NCI-H226 (cell line): ENCODE measurements at places on chromosomes 1 and 21.
A peak's percentile ranks its signal among the peaks of the same experiment; 100 is the strongest.

DNA sequence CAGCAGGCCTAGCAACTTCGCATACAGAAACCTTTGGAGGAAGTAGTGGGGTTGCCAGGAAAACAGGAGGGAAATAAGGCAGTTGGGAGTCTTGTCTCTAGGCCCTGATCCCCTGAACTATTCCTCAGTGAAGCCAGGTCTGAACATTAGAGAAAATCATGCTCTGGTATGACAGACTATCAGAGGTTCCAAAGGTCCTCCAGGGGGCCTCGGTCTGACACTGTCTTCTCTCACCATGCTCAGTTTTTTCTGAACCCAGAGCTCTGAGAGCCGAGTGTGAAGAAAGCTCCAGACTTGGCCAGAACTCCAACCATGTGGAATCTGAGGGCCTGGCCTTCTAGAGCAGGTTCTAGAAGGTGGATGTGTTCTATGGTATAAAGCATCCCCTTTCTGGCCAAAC, 4.0 kb downstream of the TOMM40L start:
- DNase-seq = no peak

- DNase-seq = no peak
These were observed 474.4 kb upstream of the NR5A2 start for GRCh38 chr1:199553104-199553503.

DNA sequence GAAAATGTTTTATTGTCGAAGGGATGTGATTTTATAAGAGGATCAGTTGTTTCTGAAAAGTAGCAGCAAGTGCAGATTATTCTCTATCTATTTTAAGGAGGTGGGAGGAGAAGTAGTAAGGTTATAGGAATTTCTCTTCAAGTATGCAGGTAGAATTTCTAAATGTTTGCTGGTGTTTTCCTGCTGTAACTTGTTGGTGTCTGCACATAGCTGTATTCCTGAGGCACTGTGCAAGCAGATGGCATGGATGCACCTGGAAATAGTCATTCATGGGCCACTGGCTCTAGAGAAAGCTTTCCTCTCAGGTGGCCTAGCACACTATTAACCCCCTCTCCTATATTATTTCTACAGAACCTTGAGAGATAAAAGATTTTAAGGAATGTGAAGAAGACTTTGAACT, 30.3 kb upstream of the PODN start:
- DNase-seq = no peak

- no peak for DNase-seq
These were observed 20.4 kb downstream of the DENND2D start for GRCh38 chr1:111179968-111180533.

DNA sequence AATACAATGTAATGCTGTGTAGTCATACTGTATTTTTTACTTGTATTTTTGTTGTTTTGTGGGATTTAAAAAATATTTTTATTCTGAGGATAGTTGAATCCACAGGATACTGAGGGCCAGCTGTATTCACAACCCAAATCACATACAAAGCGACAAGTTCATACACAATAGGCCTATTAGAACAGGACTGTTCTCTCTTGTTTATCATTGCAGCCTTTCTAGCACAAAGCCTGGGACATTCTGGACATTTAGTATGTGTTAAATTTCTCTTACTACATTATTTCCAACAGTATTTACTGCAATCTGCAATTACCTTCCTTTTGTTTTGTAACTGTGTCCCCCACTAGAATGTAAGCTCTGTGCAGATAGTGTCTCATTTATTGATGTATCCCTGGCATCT, 65.4 kb downstream of the SLC35A3 start:
- no peak for DNase-seq

GRCh38 chr1:52186449-52186848, 44.6 kb downstream of the ZFYVE9 start:
- DNase-seq = no peak

GRCh38 chr1:99347041-99347684, 82.9 kb downstream of the PLPPR4 start:
- DNase-seq = no peak

GRCh38 chr1:209787551-209787950, 3.2 kb upstream of the C1orf74 start:
- no peak for DNase-seq

DNA sequence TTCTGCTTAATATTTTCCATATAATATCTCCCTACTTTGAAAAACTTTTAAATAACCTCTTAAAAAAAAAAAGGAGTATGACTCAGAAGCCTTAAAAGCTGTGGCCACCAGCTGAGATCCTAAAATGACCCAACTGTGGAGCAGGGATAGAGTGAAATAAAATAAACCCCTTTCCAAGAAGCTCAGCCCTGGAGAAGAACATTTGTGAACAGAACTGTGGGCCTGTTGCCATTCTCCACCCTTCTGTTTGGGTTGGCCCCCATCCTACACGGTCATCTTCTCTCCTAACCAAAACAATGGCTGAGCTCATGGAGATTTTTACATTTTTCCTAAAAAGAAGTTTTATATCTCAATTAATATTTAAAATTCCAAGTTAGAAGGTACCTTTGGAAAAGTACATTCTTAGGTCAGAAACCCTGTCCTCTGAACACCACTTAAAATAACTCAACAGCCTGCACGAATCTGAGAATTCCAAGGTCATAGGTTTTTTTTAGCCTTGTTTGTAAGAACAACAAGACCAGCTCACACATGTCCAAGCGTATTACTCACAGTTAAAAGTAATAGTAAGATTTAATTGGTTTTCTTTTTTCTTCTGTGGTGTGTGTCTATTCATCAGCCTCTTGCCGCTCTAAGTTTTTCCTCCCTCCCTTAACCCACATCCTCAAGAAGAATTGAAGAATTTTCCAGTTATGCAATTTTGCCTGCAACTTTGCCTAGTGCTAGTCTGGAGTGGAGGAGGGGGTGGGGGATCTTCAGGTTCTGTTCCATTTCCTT, 107.7 kb upstream of the ERRFI1 start:
- DNase-seq = peak; percentile 84

- peak; percentile 71 for DNase-seq
These were observed 39.6 kb upstream of the TRABD2B start for GRCh38 chr1:48036710-48037355.

GRCh38 chr1:206953126-206953525, 6.9 kb upstream of the PIGR start:
- no peak for DNase-seq

DNA sequence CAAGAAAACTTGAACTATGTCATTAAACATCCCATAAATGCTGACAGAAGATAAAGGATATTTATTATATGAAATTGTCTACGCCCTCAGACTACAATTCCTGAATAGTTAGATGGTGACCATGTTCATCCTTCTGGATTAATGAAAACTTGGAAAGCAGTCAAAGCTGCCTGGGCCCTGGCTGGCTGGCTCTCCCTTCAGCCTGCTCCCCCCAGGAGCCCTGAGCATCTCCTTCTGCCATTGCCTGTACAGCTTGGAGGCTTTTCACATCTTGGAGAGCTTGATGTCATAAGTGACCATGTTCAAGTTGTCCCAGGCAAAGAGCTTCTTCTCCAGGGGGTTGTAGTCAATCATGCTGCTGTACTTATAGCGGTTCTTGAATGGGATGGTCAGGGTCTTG, 13.6 kb downstream of the MYOCOS start:
- no peak for DNase-seq

DNA sequence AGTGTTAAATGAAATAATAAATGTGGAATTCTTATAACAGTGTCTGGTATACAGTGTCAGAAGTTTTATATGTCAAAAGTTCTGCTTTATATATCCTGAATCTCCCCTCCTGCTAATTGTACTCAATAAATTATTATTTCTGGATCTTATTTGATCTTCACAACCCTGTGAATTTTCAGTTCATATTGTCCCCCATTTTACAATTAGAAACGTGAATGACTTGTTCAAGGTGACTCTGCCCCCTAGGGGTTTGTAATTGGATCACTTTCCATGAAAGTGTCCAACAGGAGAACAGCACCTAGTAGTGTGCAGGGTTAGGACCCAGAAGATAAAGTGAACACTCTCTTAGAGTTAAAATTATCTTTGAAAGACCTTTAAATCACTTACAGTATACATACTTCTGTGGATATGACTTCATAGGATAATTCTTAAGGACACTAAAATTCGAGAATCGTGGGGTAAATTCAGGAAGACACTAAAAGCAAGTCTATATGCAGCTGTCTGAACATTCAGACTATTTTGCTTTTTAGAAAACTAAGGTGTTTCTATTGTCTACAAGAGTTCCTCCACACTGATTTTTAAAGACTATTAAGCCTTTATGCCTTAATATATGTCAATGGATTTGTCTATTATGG, 4.5 kb upstream of the DDR2 start:
- no peak for DNase-seq

GRCh38 chr1:181637998-181638397, 154.7 kb downstream of the CACNA1E start:
- no peak for DNase-seq

DNA sequence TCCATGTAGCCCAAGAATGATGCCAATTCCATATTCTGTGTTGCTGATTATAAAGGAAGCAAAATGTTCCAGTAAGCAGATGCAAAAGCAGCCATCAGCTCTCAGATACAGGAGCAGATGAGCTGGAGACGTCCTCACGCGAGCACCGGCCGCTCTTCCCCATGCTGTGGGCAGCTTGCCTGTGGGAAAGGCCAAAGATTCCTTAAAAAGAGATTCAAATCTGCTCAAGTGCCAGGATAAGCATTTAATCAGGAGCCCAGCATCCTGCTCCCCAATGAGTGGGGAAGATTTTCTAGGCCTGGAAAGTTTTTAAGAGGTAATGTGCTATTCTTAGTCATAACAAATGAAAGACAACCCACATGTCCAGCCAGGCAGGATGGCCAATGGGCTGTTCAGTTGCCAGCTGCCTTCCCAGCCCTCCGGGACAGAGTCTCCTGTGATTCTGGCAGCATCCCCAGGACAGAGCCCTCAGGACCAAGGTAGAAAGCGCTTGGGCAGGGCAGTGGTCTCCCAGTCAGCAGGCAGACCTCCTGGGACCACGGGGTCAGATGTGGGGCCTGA, 108.2 kb upstream of the TMPRSS2 start:
- peak; percentile 84 for DNase-seq

DNA sequence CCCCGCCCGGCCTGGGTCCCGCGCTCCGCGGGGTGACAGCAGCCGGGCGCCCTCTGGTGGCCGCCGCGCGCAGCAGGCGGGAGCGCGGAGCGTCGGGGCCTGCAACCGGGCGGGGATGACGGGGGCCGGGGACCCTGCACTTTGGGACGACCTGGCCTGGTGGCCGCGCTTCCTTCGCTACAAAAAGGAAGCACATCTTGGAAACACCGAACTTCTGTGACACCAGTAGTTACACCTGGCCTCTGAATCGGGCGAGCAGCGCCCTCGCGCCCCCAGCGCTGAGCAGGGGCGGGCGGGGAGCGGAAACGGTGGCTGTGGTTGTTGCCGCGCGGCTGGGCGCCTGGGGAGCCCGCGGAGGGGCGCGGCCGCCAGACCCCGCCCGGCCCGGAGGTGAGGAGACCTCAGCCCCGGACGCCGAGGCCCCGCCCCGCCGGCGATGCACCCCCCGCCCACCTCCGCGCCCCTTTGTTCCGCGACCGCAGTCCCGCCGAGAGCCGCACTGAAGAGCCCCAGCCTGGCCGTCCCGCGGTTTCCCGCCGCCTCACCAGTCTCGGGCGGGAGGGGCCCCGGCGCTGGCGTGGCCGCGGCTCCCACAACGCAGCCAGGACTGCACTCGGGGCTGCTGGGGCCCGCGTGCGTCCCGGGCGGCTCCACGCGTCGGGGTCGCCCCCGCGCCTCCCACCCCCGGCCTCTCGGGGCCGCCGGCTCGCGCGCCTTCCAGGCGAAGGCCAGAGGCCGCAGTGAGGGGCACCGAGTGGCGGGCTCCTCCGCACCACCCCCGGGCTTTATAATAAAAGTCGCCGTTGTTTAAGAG, 59.3 kb downstream of the H3-3A start:
- no peak for DNase-seq

GRCh38 chr1:208781391-208782045, 537.3 kb upstream of the PLXNA2 start:
- no peak for DNase-seq

DNA sequence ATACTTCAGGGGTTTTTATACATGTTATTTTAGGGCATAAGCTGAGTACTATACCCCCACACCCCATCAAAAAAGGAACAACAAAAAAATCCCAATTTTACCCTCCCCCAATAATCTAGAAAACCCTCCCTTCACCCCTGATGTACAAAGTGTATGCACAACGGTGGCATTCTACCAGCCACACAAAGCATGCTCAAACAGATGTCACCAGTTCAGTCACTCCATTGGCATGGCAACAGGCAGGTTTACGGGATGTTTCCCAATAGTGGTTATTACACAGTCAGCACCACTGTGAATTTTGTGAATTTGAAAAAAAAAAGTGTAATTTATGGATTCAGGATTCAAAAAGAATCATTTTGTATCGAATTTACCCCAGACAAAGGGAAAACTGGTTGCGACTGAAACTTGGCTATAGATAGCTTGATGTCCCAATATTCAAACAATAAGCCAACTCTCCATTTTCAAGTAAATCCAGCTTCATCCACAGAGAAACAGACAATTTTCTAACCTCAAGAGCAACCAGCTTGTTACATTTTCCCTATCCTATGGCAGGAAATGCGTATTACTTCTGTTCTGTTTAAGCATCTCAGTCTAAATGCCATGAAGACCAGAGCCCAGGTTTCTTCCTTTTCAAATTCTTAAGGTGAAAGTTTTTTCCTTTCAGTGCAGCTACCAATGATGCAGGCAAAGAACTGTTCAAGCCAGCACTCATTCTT, 34.0 kb upstream of the SLC45A3 start:
- DNase-seq = no peak

- no peak for DNase-seq
These were observed 68.2 kb downstream of the SIM2 start for GRCh38 chr21:36767096-36767495.

- no peak for DNase-seq
These were observed 10.9 kb downstream of the POMGNT1 start for GRCh38 chr1:46187106-46187869.

DNA sequence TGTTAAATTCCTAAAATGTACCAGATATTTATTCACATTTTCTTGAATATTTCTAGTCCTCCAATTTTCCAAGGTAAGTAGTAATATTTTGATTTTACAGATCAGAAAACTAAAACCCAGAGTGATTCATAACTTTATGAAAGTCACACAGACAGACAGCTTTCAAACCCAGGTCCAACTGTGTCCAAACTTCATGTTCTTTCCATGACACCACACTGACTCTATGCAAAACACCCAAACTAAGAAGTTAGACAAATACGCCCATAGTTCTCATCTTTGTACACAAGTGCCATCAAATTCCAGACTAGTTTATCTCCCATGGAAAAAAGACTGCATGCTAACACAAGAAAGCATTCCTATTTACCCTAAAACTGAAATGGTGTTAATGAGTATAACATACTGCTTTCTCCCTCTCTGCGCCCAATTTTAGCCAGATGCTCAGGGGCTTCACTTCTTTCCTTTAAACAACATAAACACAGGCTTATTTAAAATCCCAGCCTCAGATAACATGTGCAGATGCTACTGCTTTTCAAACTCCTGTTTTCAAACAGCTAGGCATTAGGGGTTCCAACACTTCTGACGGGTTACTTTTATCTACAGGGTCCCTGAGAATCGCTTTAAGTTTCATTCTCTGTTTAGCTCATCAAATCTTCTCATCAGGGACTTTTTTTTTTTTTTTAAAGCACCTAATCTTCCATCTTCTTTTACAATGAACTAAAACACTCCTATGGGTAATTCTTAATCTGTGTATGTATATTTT, 44.6 kb downstream of the WASF2 start:
- DNase-seq = no peak
